ENCODE measurements at places on chromosomes 7 and 10. TPM values are rescaled to one million over a fixed set of nuclear protein-coding genes. Genes with fewer than 3 reads are reported as not detected.

Gene GAD2
- not detected for total RNA-seq

Gene TSPAN13
- 10.9 TPM for total RNA-seq

Gene FAM25G
- not detected for total RNA-seq

Gene ZNF425
- 1.0 TPM for total RNA-seq

Gene VAX1
- 1.3 TPM for total RNA-seq
